Activated T-helper 1 cell treated with anti-CD3 and anti-CD28 coated beads, Interleukin-2, amount 50 U/mL, for 16 hours (primary cell): ENCODE measurements at places on chromosomes 5 and 9.

GRCh38 chr5:62690421-62690820 lies 111.8 kb downstream of the LRRC70 start:
- DNase-seq = no peak

GRCh38 chr9:135777623-135778177 lies 75.7 kb downstream of the KCNT1 start:
- DNase-seq = no peak

GRCh38 chr9:34983209-34983608 lies 6.3 kb upstream of the DNAJB5 start:
- DNase-seq = no peak

DNA sequence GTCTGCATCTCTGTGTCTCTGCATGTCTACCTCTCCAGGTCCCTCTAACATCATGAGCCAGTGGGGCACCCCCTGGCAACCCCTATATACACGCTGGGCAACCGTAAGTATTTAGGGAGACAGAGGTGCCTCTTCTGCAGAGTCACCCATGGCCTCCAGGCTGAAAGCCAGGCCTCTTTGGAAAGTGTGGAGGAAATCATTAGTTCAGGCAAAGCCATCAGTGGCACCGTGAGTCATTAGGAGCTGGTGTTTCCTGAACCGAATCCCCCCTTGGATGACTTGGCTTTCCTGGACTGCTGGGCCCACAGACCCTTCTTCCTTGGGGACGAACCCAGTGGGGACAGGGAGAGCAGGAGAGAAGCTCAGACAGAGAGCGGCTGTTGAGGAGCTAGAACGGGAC lies 174.8 kb downstream of the OLFM1 start:
- no peak for DNase-seq

DNA sequence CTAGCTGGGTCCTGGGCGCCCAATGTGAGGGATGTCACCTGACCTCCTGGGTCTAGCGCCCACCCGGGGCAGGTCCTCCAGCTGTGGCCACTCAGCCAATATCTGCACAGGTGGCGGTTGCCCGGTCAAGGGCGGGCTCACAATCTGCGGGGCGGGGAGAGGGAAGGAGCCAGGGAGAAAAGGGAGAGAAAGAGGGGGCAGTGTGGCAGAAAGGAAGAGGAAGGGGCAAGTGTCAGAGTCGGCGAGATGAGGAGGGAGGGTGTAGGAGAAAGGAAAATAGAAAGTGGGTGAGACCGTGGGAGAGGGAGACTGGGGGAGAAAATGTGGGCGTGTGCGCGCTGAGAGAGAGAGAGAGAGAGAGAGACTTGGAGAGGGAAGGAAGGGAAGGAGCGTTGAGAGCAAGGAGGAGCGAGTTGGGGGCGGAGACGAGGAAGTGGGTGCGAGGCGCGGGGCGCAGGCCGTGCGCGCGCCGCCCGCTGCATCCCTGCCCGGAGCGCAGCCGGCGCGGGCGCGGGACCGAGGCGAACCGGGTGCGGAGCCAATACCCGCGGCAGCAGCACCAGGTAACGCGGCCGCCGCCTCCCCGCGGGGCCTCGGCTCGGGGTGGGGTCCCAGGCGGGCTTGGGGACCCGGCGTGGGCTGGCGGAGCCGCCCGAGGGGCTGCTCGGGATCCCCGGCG lies at the start of gene HRH2:
TSS of gene HRH2 (plus strand) at position 479 of the 679 bp plus-strand sequence. CDS start 25,163 bp downstream, outside the sequence.
- DNase-seq = no peak

DNA sequence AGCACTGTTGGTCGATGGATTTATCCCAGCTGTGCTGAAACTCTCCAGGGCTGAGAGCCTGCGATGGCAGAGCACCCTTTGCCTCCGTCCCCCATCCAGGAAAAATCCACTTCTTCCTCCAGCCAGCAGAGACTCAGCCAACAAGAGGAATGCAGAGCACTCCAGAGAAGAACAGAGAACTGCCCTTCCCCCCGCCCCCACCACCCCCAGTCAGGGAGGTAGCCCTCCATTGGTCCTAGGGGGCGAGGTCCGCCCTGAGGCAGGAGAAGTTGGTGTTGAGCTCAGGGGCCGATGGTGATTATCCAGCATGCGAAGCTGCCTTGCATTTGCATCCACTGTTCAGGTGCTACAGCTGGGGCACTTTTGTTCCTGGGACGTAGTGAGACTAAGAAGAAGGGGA lies 9.0 kb downstream of the TLX3 start:
- DNase-seq = no peak
